IMR-90 (cell line): ENCODE measurements at places on chromosomes 7 and 10. TPM values are rescaled to one million over a fixed set of nuclear protein-coding genes. Genes with fewer than 3 reads are reported as not detected.

DNA sequence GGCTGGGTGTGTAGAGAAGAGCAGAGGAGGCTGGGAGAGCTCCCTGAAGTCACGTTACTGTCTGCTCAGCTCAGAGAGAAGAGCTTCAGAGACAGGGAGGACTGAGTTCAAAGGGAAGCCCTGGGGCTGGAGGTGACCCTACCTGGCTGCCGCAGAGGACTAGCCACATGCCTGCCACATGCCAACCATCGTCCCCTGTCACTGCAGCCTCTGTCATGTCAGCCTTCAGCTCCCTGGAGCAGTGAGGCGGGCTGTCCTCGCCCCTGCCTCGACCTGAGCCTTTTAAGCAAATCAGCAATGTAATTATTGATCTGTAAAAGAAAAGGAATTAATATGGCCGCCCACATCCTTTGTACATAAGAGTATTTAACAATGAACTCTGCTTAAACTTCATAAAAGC is 89.3 kb upstream of the RET start:
- H3K4me1 ChIP-seq = no peaks in the 10 kb centered on the region
- H3K4me3 ChIP-seq = no peak overlapping the region
- H3K36me3 ChIP-seq = no peaks in the 10 kb centered on the region
- H3K27ac ChIP-seq = no peak overlapping the region

DNA sequence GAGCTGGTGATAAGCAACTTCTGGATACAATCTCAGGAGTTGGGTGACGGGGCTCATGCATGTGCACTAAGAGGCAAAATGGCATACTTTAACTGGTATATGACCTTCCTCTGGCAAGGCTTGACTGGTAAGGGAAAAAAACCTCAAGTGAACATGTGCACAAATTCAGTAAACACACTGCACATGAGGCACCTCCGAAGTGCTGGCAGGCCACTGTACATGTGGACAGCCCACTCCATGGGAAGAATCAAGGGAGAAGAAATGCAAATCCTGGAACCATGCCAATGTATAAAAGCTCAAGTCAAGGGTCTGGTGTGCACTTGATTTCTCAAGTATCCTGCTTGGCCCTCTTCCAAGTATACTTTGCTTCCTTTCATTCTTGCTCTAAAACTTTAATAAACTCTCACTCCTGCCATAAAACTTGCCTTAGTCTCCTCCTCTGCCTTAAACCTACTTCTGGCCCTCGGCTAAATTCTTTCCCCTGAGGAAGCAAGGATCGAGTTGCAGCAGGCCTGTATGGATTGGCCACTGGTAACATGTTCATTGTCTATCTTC is 167.2 kb downstream of the RAMP3 start:
- H3K4me3 ChIP-seq = no peak overlapping the region
- DNase-seq = no peak
- H3K27ac ChIP-seq = no peak overlapping the region
- H3K36me3 ChIP-seq = no peaks in the 10 kb centered on the region
- H3K27me3 ChIP-seq = no peaks in the 10 kb centered on the region

DNA sequence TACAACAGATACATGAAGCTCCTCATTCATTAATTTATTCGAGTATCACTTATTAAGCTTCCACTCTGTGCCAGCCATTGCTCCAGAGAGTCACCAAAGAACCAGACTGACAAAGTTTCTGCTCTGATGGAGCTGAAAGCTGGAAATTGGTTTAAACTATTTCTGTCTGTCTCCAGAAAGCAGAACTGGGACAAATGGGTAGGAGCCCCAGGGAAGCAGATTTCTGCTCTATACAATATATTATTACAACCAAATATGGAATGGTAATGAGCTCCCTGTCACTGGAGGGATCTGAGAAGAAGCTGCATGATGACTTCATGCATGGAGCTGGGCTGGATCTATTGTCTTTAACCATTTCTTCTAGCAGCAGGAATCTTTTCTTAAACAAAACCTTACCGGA is 165.4 kb upstream of the ADO start:
- no peaks in the 10 kb centered on the region for H3K36me3 ChIP-seq
- no peak for DNase-seq
- H3K4me1 ChIP-seq = peaks cover 4% of the 10 kb centered on the region; the same call in 1 of the 2 replicates
- H3K27me3 ChIP-seq = no peaks in the 10 kb centered on the region

DNA sequence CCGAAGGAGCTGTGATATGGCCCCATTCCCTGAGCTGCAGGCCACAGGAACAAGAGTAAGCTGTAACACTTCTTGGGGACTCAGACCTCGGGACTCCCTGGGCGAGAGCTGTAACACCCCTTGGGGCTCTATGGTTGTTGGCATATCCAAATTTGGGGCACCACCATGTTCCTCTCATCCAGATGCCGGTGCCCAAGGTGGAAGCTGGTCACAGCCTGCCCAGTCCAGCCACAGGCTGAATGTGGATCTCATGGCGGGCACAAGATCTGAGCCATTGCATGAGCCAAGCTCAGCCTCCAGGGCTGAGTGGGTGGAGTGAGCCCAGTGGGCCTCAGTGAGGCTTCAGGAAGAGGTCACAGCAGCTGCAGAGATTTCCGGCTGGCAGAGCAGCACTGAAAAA is 78.9 kb downstream of the TMEM106B start:
- no peak for DNase-seq
- H3K27me3 ChIP-seq = no peaks in the 10 kb centered on the region
- H3K27ac ChIP-seq = no peak overlapping the region
- H3K4me1 ChIP-seq = no peaks in the 10 kb centered on the region
- H3K36me3 ChIP-seq = no peaks in the 10 kb centered on the region

DNA sequence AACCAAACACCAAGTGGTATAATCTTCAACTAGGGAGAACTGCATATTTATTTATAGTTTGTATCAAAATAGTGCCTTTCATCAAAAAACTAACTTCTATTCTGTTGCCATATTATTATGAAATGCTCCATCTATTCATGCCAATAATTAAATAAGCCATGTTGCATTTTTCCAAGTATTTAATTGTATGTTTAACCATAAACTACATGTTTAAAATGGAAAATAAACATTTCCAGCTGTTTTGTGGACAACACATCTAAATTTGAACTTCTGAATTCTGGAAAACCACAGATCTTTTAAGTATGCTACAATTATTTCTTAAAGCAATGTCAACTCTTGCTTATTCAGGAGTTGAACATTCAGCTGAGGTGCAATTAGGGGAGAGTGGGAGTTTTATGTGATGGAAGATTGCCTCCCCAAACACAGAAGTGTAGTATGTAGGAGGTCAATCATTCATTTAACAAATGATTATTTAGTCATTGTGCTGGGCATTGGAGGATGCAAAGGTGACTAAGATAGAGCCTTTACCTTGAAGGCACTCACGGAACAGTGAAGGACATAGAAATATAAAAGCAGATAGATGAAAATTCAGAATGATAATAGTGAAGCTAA is 80.7 kb upstream of the PPP1R3C start:
- no peak overlapping the region; the same call in 1 of the 2 replicates for H3K27ac ChIP-seq
- H3K4me3 ChIP-seq = no peak overlapping the region
- no peaks in the 10 kb centered on the region for H3K36me3 ChIP-seq
- H3K4me1 ChIP-seq = peaks cover 2% of the 10 kb centered on the region; the same call in 1 of the 2 replicates

GRCh38 chr7:137110535-137110934 is 233.0 kb downstream of the PTN start:
- peak overlapping the region; percentile 22; the same call in 1 of the 2 replicates for H3K4me3 ChIP-seq
- no peaks in the 10 kb centered on the region for H3K36me3 ChIP-seq
- no peaks in the 10 kb centered on the region for H3K27me3 ChIP-seq
- peak overlapping the region; percentile 50; the same call in 1 of the 2 replicates for H3K27ac ChIP-seq

GRCh38 chr10:60444494-60445064 is 54.9 kb upstream of the ANK3 start:
- no peak overlapping the region for H3K27ac ChIP-seq
- H3K27me3 ChIP-seq = no peaks in the 10 kb centered on the region; the same call in 1 of the 2 replicates
- peak; percentile 63 for DNase-seq
- H3K4me1 ChIP-seq = peaks cover 3% of the 10 kb centered on the region; the same call in 1 of the 2 replicates
- H3K36me3 ChIP-seq = no peaks in the 10 kb centered on the region

GRCh38 chr7:129041142-129042085 is 13.5 kb downstream of the TNPO3 start:
- no peak overlapping the region for H3K4me3 ChIP-seq
- DNase-seq = no peak
- no peaks in the 10 kb centered on the region for H3K27me3 ChIP-seq
- H3K4me1 ChIP-seq = 0 out of 2 replicates have a peak, but pooled peaks cover 1% of the 10 kb centered on the region
- peaks cover 5% of the 10 kb centered on the region; the same call in 1 of the 2 replicates for H3K36me3 ChIP-seq
- H3K27ac ChIP-seq = no peak overlapping the region

- DNase-seq = no peak
- peaks cover 3% of the 10 kb centered on the region for H3K4me1 ChIP-seq
- no peaks in the 10 kb centered on the region for H3K36me3 ChIP-seq
- H3K4me3 ChIP-seq = no peak overlapping the region
Measured at GRCh38 chr10:34195364-34196057, 619.6 kb downstream of the PARD3 start.

- H3K27ac ChIP-seq = no peak overlapping the region
- H3K36me3 ChIP-seq = peaks cover 17% of the 10 kb centered on the region
- no peaks in the 10 kb centered on the region for H3K27me3 ChIP-seq
- no peak overlapping the region for H3K4me3 ChIP-seq
- no peak for DNase-seq
- peaks cover 13% of the 10 kb centered on the region for H3K4me1 ChIP-seq
Measured at GRCh38 chr7:92729172-92729571, 107.2 kb downstream of the CDK6 start.

DNA sequence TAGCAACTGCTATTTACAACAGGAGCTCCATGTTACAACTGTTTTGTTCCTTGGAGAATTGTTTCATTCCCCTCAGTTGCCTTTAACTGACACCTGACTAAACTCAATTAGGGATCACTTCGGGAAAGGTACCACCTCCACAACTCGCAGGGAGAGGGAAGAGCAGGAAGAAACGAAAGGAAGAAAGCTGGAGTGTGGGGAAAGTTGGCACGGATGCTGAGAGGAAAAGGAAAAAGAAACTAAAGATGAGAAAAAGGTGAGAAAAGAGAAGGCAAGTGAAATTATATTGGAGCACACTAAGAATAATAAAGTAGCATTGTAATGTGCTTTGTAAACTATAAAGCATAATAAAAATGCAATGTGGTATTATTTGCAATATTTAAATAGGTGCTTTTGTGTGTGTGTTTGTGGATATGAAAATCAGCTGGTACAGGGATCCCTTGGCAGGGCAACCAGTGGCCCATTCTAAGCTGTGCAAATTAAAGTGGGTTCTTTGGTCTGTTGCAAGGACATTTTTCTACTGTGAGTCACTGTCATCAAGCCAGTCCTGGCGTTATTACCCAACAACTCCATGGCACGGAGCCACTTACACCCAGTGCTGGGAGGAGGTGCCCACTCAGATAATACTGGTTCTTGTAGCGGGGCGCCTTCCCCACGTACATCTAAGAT is 45.9 kb downstream of the HIPK2 start:
- peak; percentile 83 for DNase-seq
- no peaks in the 10 kb centered on the region for H3K27me3 ChIP-seq
- H3K4me3 ChIP-seq = no peak overlapping the region
- H3K4me1 ChIP-seq = peaks cover 41% of the 10 kb centered on the region
- H3K27ac ChIP-seq = peak overlapping the region; percentile 52
- H3K36me3 ChIP-seq = peaks cover 29% of the 10 kb centered on the region

DNA sequence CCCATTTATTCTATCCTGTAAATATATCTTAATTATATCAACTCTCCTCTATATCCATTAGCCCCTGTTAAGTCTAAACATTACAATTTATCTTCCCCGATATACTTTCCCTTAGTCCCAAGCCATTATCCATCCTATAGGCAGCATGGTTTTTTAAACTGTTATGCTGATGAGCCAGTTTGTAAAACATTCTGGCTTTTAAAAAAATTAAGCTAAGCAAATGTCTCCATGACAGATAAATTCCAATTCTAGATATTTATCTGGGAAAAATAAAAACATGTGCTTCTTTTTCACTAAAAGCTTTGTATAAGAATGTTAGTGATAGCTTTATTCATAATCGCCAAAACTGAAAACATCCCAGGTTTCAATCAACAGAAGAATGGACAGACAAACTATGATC is 183.2 kb upstream of the GNAI1 start:
- no peak overlapping the region for H3K27ac ChIP-seq
- H3K36me3 ChIP-seq = no peaks in the 10 kb centered on the region
- no peaks in the 10 kb centered on the region for H3K4me1 ChIP-seq
- no peaks in the 10 kb centered on the region for H3K27me3 ChIP-seq
- no peak for DNase-seq

DNA sequence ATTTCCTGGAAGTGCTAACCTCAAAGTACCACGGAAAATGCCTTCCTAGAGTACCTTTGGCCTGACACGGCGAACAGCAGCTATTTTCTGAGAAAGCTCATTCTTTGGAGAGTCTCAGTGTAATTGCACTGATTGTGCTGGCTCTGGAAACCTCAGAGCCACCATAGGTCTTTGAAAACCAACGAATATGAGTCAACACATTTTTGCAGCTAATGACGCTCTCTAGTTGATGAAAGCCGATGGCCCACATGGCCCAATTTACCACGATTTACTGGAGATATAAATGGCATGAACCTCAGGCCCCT is 187.1 kb downstream of the ADARB2 start:
- no peak overlapping the region for H3K27ac ChIP-seq
- H3K36me3 ChIP-seq = no peaks in the 10 kb centered on the region
- DNase-seq = no peak

GRCh38 chr7:92699560-92699959 is 109.4 kb upstream of the FAM133B start:
- H3K4me3 ChIP-seq = no peak overlapping the region
- no peak overlapping the region for H3K27ac ChIP-seq
- peaks cover 5% of the 10 kb centered on the region; the same call in 1 of the 2 replicates for H3K36me3 ChIP-seq

- no peaks in the 10 kb centered on the region for H3K36me3 ChIP-seq
- peaks cover 66% of the 10 kb centered on the region for H3K27me3 ChIP-seq
- H3K4me3 ChIP-seq = no peak overlapping the region
- DNase-seq = no peak
- H3K27ac ChIP-seq = no peak overlapping the region
- H3K4me1 ChIP-seq = no peaks in the 10 kb centered on the region
Measured at GRCh38 chr10:132788831-132789219, 2.9 kb upstream of the NKX6-2 start.

DNA sequence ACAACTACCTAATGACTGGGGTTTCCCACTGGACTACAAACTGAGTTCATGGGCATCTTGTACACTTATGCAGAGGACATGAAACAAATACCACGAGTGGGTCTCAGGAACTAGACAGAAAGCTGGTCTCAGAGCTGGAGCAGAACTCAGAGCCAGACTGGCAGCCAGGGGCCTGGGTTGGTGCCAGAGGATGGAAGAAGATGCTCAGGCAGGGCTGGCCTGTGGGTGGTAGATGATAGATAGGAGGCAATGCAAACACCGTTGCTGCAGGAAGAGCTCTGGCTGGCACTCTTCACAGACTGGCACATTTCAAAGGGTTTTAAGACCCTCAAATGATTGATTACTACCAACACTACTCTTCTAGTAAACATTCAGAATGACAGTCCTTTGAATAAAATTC is 28.8 kb downstream of the ENO4 start:
- H3K4me3 ChIP-seq = no peak overlapping the region
- no peak overlapping the region for H3K27ac ChIP-seq
- DNase-seq = no peak
- H3K4me1 ChIP-seq = no peaks in the 10 kb centered on the region
- peaks cover 4% of the 10 kb centered on the region; the same call in 1 of the 2 replicates for H3K27me3 ChIP-seq

The NT5C2 gene
- 60.0 and 83.3 TPM in 2 replicates for total RNA-seq

The FUOM gene
- total RNA-seq = 26.3 and 28.1 TPM in 2 replicates

The CYP2C9 gene
- not detected in 2 replicates for total RNA-seq

The CC2D2B gene
- not detected in 2 replicates for total RNA-seq

The ANKRD22 gene
- not detected in 2 replicates for total RNA-seq

The SLC18A2 gene
- total RNA-seq = not detected in 2 replicates

The ZNF239 gene
- 10.8 and 12.7 TPM in 2 replicates for total RNA-seq

The SLC25A28 gene
- total RNA-seq = 9.2 and 13.1 TPM in 2 replicates
